Stimulated activated CD4-positive, alpha-beta T cell treated with anti-CD3 and anti-CD28 coated beads, Interleukin-12 subunit alpha, Interleukin-12 subunit beta, amount 100 ng/mL, for 24 hours (primary cell): ENCODE measurements at places on chromosomes 2 and 18.

GRCh38 chr2:133092571-133092970 lies 422.6 kb upstream of the LYPD1 start:
- DNase-seq, result no peak

GRCh38 chr2:234879671-234880455 lies 72.0 kb upstream of the SH3BP4 start:
- DNase-seq, result no peak

- no peak for DNase-seq
Measured at GRCh38 chr18:31686986-31687928, 2.9 kb upstream of the B4GALT6 start.

DNA sequence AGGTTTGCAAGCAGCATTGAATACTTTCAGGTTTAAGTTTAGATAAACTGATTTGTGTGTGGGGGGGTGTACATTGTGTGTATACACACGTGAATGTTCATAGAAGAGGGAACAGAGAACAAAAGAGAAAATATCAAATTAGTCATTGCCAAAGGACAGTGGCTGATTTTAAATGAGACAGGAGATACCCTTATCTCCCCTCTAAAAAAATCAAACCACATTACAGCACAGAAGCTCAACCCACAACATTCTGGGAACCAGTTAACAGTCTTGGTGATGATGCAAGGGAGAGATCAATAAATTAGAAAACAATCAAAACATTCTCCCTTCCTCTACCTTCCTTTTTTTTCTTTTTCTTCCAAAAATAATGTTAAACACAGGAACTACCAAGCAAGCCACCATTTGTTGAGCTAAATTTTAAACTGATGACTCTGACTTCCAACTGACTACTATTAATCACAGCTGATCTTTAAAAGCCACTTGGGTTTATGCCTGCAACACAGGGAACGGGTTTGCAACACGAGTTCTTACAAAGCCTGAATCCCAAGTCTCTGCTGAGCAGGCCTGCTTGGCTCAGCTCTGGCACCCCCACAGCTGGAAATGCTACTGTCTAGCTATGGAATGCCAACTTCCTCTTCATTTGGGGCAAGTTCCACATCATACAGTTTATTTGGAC lies 119.2 kb upstream of the ACVR1C start:
- DNase-seq, result no peak

GRCh38 chr2:98882368-98882767 lies 53.7 kb downstream of the CRACDL start:
- no peak for DNase-seq

GRCh38 chr2:122863532-122863931 lies 1108.1 kb downstream of the TSN start:
- DNase-seq, result no peak

- no peak for DNase-seq
Measured at GRCh38 chr18:9563331-9563730, 51.0 kb downstream of the PPP4R1 start.

- DNase-seq, result no peak
Measured at GRCh38 chr2:37886745-37887144, 38.3 kb upstream of the RMDN2 start.

DNA sequence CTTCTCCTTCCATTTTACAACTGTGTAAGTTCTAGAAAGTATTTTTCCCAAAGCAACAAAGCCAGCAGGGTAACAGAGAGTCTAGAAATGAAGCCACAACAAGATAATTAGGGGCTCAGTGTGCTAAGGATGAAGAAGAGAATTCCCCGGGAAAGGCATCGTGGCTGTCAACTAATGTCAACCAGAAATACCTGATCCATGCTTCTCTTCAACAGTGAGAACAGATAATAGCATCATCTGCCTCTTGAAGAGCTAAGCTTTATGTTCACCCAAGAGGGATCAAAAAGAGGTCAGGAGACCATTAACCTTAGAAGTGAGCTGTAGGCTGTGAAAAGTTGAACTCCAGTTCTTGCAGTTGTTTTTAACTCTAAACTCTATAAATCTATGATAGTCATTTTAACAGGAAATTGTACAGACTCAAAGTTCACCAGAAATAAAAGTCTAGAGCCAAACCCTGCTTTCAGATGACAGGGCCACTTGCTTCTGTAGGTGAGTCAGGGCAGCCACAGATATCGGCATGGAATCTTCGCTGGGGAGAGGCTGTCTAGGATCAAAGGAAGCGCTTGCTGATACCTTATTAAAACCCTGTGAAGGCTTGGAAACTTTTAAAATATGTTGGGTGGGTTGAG lies 540.7 kb upstream of the ID2 start:
- no peak for DNase-seq

DNA sequence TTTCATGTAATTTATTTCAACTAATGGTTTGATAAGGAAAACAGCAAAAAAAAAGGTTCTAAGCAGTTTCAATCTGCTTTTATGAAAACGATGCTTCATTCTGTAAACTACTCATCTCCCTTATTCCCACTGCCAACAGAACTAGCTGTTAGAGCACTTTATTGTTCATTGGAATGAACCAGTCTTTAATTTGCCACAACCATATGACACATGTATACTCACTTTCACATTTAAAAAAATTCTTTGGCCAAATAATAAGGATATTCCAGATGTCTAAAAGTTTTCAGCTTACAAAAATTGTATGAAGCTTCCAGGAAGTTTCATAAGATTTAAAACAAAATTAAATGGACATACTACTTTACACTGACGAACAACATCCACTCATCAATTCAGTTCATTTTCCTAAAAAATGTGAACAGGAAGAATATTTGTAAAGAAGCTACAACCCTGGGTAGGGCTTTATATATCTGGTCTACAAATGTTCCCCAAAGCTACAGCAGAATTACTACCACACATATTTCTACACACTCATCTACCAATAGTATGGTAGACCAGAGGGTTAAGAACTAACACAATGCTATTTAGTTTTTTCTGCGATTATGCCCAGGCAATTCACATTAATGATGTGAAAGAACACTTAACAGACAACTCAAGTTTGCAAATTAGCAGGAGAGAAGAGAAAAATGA lies 37.7 kb downstream of the ZNF521 start:
- no peak for DNase-seq

- no peak for DNase-seq
Measured at GRCh38 chr2:59282374-59283057, 1041.4 kb upstream of the FANCL start.

DNA sequence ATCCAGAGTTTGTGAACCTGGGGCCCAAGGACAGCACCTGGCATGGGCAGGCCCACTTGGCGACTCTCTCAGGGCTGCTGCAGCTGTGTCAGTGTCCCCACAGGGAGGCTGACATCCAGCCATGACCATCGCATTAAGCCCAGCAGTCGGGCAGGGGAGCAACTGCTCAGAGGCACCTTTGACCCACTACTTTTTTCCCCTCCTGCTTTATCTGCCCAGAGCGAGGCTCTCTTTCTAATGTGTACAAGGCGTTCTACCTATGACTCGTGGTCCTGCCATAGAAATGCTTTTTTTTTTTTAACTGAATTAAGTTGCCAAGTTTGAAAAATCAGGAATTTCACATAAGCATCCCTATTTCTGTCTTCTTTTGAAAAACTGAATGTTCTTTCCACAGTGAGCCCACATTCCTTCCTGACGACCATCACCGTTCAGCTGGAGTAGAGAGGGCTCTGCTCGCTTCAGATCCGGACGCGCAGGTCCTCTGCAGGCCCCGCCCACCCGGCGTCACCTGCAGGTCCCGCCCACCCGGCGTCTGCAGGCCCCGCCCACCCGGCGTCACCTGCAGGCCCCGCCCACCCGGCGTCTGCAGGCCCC lies 403 bp upstream of the CLUL1 start:
- no peak for DNase-seq

DNA sequence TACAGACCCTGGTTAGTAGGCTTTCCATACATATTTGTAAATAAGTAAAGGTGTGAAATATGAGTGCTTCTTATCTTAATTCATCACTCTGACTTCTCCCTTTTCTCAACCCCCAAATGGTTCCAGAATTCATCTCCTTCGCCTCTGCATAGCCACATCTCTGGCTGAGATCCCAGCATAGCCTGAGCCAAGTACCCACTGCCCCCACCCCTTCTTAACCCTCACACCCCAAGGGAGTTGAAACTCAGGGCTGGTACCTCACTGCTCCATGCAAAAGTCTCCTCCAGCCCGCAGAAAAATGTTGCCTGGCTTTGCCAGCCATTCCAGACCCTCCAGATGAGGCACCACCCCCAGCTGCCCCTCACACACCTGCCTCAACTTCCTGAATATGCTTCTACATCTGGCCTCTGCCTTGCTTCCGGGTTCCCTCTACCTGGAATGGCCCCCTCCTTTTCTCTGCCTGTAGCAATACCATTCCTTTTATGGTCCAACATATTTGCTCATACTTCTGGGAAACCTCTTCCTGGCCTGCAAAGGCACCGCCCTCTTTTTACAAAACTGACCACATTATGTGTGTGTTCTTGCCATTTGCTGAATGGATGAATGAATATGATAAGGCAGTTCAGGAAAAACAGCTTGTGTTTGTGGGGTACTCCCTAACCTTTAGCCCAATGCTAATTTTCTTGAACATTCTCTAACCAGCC lies 112.8 kb downstream of the CELF4 start:
- no peak for DNase-seq

DNA sequence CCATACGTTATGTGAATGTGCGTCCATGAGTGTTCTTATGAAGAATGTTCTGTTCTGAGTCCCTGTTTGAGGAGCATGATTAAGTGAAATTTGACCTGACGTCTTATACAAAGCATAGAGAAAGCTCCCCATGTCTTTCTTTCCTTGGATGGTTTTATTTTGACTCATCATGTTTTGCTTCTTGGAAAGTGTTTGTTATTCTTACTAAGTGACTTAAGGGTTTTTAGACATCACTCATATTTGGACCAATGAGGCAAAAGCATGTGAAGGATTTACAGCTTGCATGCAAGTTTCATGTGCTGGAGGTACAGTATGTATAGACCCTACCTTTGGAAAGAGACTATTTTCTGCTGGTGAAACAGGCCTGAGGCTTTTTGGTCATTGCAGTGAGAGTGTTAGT lies 33.5 kb upstream of the ZEB2 start:
- no peak for DNase-seq

- no peak for DNase-seq
Measured at GRCh38 chr18:23738575-23738974, 49.3 kb downstream of the LAMA3 start.

- DNase-seq, result no peak
Measured at GRCh38 chr18:62596145-62597005, 73.5 kb downstream of the ZCCHC2 start.

GRCh38 chr18:36341944-36342343 lies 44.4 kb downstream of the FHOD3 start:
- no peak for DNase-seq

- no peak for DNase-seq
Measured at GRCh38 chr2:138949517-138949916, 169.3 kb upstream of the NXPH2 start.

DNA sequence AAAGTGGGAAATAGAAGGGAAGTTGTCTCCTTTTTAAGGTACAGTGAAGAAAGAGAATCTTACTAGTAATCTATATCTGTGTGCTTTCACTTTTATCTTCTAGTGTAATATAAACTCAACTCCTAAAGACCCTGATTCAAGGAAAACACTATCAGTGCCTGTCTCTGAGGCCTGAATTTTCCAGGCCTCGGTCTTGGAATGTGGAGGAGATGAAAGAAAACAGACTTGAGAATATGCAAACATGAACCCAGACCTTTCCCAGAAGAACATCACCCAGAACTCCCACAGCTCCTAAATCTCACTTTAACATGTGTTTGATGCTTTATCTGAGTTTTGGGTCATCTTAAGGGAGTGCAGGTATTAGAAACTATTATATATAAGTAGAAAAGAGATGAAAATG lies 51.8 kb downstream of the EPB41L5 start:
- DNase-seq, result no peak

GRCh38 chr2:179890666-179891065 lies 29.3 kb upstream of the ZNF385B start:
- DNase-seq, result no peak

DNA sequence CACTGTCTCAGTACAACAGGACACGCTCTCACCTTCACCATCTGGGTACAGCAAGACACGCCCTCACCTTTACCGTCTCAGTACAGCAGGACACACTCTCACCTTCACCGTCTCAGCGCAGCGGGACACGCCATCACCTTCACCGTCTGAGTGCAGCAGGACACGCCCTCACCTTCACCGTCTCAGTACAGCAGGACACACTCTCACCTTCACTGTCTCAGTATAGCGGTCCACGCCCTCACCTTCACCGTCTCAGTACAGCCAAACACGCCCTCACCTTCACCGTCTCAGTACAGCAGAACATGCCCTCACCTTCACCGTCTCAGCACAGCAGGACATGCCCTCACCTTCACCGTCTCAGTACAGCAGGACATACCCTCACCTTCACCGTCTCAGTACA lies 109.9 kb upstream of the CTDP1 start:
- DNase-seq, result no peak

- DNase-seq, result no peak
Measured at GRCh38 chr18:12828116-12829051, 55.7 kb downstream of the PTPN2 start.

GRCh38 chr2:26333293-26333692 lies 12.7 kb upstream of the SELENOI start:
- no peak for DNase-seq

GRCh38 chr2:178029342-178029741 lies 43.2 kb downstream of the PDE11A start:
- DNase-seq, result no peak

- no peak for DNase-seq
Measured at GRCh38 chr2:9010866-9011265, 7.4 kb upstream of the MBOAT2 start.

DNA sequence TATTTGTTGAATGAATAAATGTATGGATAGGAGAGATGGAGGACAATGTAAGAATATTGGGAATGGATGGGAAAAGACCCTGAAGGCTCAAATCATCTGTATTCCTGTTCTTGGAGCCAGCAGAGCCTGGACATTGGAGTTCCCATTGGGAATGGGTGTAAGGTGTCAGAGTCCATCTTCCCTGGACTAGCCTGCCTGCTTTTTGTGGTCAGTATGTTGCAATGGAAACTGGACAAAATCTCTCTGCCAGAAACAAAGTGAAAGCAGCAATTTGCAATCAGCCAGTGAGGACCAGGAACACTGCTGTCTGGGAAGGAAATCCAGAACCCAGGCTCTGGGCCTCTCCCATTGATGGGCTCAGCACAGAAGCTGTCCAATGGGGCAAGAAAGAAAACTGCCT lies 83.5 kb upstream of the SKOR2 start:
- no peak for DNase-seq

DNA sequence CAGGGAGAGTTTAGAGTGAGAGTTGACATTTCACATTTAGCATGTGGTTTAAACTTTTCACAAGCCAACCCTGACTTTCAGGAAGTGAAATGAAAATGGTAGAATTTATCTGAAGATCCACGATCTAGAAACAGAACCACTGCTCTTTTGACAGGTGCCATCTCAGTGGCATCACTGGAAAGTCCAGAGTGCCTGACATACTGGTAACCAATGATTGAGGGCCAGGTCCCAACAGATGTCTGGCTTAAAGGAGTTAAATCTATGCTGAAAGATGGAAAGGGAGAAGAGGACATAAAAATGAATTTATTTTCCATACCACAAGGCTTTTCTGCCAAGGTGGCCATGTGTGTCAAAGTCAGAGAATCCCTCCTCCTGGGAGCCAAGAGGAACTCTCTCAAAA lies 2.7 kb downstream of the IL36G start:
- DNase-seq, result no peak
